ENCODE measurements at places on chromosomes 4 and X. TPM values are rescaled to one million over a fixed set of nuclear protein-coding genes. Genes with fewer than 3 reads are reported as not detected.

Gene ENAM
- total RNA-seq, result not detected

Gene NHS
- total RNA-seq, result 2.5 TPM

Gene C1QTNF7
- not detected for total RNA-seq

Gene LUZP4
- not detected for total RNA-seq

Gene GJB1
- total RNA-seq, result 37.6 TPM

Gene FDCSP
- not detected for total RNA-seq

Gene FGF5
- not detected for total RNA-seq

Gene GATA1
- not detected for total RNA-seq

DNA sequence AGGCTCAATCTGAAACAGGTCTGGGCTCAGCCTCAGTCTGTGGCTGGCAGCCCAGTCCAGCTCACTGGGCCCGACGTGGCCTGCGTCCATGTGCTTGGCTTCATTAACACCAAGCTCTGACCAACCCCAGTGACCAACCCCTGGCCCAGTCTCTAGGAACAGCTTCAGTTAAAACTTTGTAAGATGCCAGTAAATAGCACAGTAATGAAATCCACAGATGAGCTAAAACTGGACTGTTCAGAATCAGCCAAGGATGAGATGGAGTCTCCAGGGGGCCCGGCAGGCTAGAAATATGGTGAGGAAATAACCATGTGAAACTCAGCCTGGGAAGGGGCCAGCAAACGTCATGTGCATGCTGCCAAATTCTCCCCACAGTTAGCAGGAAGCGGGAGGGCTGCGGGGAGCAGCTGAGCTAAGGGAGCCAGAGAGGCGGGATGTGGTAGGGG is 37.1 kb upstream of the XPNPEP2 start:
- DNase-seq, result no peak

- peak; percentile 25 for DNase-seq
Measured at GRCh38 chr4:75289914-75290582, 224.2 kb downstream of the RCHY1 start.

DNA sequence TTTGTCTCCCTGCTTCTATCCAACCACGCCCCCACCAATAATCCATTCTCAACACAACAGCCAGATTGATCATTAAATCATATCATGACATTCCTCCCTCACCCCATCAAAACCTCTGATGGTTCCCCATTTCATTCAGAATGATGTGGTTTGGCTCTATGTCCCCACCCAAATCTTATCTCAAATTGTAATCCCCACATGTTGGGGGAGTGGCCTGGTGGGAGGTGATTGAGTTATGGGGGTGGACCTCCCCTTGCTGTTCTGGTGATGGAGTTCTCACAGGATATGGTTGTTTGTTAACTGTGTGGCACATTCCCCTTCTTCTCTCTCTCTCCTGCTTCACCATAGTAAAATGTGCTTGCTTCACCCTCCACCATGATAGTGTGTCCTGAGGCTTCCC is 23.3 kb downstream of the TRMT2B start:
- DNase-seq, result no peak

DNA sequence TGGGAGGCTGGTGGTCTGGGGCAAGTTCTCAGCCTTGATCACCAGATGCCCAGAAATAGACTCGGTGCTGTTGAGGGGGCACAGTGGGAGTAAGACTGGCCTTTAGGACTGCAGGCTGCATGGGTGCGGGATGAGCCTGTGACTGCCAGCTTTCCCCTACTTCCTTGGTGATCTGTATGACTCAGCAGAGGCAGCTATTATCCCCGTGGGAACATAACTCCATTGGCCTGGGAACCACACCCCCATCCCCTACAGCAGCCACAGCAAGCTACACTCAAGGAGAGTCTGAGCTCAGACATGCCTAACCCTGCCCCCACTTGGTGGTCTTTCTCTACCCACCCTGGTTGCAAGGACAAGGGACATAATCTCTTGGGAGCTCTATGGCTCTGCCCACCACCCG is 20.6 kb downstream of the CLIC2 start:
- DNase-seq, result no peak

DNA sequence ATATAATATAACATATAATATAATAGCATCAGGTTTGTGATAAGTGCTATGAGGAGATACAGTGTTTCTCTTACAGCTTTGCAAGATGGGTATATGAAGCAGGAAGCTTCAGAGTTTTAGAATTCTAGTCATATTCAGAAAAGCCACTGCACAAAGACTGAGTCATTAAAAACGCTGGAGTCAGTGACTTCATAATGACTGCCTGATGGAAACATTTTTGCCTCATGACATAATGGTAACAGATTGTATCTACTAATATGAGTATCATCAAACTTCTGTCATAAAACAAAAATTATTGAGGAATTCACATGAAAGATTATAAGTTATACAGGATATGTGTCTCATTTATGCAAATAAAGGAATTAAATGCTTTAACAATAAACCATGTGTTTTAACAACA is 46.8 kb downstream of the EPHA5 start:
- DNase-seq, result no peak

DNA sequence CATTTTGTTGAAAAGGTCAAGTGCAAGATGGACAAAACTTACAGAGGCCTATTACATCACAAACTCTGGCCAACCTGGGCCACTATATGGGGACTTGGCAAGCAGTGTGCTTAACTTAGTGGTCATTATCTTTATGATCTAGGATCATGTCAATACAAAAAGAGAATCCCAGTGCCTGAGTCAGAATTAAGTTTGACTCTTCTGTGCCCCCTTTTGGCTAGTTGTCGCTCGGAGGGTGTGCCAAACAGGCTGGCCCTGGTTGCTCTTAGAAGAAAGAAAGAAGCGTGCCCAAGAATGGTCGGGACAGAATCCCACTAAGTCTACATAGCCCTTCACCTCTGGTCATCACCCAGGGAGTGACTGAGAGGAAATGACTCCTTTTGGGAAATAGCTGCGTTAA is 100.1 kb downstream of the EIF4E start:
- DNase-seq, result peak; percentile 40

GRCh38 chrX:24424948-24425347 is 40.1 kb upstream of the PDK3 start:
- DNase-seq, result no peak

GRCh38 chr4:46425775-46426400 is 36.0 kb upstream of the GABRA2 start:
- DNase-seq, result no peak

DNA sequence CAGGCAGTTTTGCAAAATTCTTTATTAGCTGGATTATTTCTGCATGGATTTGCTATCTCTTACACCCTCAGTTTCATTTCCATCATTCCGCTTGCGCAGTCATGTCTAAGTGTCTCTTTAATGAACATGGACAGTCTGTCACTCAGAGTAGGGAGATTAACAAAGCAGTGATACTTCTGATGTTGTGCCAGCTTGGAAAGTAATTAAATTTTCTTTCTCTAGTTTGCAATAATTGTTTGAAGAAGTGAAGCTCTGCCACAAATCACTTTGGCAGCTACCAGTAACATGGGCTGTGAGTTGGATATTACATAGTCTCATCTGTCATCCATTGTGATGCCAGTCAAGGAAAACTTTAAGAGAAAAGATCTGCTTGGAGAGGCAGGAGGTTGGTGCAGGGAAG is 324.8 kb upstream of the NWD2 start:
- no peak for DNase-seq

DNA sequence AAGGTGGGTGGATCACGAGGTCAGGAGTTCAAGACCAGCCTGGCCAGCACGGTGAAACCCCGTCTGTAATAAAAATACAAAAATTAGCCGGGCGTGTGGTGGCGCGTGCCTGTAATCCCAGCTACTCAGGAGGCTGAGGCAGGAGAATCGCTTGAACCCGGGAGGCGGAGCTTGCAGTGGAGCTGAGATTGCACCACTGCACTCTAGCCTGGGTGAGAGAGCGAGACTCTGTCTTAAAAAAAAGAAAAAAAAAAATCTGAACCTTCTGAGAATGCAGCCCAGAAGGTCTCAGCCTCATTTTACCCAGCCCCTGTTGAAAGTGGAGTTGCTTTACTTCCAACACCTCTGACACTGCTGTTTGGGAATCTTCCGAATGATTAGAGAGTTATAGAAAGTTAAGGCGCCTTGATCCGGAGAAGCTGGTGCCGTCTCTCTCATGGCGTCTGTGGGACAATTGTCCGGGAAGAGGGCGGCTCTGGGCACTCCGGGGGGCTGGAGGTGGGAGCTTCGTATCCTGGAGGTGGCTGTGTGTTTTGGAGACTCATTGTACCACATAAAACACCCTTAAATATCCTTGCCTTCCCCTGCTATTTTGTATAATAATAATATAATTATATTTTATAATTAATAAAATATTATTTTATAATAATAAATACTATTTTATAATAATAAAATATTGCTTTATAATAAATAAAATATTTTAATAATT is 92.7 kb upstream of the PPP2R3B start:
- DNase-seq, result no peak

GRCh38 chrX:107978707-107979307 is 3.4 kb downstream of the TEX13B start:
- peak; percentile 30 for DNase-seq

GRCh38 chr4:158738866-158739265 is 15.7 kb upstream of the PPID start:
- DNase-seq, result no peak

GRCh38 chr4:158176108-158176507 is 3.3 kb upstream of the GASK1B start:
- DNase-seq, result no peak

DNA sequence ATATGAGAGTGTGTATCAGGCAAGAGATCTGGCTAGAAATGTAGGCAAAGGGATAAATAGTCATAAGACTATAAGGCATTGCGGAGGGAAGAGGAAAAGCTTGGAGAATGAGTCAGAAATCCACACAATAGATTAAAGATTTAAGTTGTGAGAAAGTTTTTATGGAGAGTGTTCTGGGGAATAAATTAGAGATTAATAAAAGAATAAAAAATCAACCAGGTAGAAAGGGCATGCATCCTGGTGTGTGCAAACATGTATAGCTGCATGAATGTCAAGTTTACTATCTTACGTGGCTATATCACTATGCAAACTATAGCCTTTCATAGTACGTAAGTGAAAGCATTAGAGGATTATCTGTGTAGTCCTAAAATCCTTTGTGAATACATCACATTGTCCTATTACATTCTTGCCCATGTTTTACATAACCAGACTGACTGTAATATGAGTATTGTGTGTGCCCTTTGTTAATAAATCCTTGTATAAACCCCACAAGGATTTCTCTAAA is 36.9 kb downstream of the SNCA start:
- DNase-seq, result no peak

GRCh38 chrX:129642641-129643040 is 12.1 kb downstream of the APLN start:
- DNase-seq, result no peak

DNA sequence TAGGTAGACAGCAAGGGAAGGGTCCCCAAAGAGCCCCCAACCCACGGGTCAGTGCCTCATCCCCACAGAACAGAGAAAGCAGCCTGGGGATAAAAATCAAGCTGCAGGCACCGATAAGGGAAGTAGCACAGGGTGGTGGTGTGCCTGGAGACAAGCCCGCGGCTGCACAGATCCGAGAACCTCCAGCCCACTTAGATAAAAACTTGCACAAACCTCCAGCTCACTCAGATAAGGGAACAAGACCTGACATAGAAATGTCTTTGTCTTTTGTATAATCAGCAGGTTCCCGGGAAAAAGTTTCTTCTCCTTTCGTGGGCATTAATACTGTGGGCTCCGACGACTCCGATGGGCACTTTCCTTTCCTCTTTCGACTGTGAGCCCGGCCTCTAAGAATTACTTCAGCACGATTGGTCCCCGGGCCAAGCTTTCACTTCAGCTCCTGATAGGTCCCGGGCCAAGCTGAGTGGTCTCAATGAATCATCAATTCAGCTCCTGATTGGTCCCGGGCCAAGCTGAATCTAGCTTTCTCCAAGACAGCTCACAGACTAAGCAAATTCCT is 32.4 kb downstream of the PRDX4 start:
- no peak for DNase-seq

GRCh38 chrX:102515975-102516941 is at the start of gene TMSB15A:
TMSB15A (minus strand) TSS chrX:102516739.
- no peak for DNase-seq

- no peak for DNase-seq
Measured at GRCh38 chr4:57051095-57051494, 59.1 kb downstream of the IGFBP7 start.

DNA sequence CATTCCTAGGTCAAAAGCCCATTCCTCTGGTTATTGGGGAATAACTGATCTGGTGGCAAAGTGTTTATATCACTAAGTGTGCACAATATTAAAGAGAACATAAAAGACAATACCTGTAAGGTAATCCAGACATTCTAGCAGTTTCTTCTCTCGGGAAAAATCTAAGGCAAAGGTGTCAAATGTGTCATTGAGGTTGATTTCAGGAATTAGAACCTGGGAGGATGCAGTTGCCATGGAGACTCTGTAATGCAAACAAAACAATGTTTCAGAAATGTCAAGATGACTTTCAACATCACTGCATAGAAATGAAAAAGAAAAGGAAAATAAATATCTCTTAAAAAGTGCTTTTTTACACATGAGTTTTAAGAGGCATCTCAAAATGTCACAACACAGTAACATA is 145.9 kb downstream of the MID1 start:
- no peak for DNase-seq

- DNase-seq, result no peak
Measured at GRCh38 chr4:183288955-183289354, 31.1 kb downstream of the CLDN22 start.

DNA sequence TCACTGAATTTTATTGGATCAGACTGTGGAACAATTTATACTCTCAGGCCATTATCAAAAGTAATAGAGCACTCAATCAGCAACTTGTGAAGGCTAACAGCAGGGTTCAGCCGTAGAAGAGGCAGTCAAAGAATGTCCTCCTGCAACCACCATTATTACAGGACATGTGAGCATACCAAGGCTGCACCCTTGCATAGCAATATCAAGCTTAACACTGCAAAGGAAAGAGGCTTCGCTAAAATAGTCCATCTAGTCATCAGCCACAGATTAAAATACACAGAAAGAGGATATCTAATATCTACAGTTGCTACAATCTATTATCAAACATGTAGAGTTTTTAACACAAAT is 42.9 kb upstream of the TMPRSS11B start:
- DNase-seq, result no peak

DNA sequence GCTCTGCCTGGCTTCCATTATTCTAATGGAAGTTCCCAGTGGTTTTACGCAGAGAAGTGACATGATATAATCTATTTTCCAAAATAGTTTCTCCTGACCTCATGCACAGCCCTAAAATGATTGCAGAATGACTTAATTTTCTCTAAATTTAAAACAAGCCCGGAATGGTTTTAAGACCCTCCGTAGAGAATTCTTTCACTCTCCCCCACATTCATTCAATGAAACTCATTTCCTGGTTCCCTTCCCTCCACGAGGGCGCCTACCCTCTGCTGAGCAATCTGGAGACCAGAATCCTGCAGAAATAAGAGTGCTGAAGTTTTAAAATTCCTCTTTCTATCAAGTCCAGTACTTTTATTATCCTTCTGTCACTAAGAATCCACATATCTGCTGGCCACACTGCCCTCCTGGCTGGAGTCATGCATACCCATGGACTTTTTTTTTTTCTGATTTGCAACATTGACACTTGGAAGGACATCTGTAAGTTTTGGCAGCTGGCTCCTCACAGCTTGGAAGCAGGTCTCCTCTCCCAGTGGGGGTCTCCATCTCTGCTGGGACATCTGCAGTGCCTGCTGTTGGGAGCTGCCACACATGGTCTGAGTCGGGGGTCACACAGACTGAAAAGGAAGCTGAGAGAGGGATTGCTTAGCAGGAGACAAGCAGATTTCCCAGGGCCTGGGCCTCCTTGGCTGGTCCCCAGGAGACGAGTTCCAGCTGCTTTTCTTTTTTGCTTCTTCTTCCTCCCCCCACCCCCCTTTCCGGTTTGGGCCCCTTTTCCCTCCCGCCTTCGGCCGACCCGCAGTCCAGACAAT is 86.1 kb downstream of the SOWAHB start:
- DNase-seq, result no peak

Data from Caco-2 (cell line).